ENCODE measurements at places on chromosomes 6 and 20.
A peak's percentile ranks its signal among the peaks of the same experiment; 100 is the strongest.

DNA sequence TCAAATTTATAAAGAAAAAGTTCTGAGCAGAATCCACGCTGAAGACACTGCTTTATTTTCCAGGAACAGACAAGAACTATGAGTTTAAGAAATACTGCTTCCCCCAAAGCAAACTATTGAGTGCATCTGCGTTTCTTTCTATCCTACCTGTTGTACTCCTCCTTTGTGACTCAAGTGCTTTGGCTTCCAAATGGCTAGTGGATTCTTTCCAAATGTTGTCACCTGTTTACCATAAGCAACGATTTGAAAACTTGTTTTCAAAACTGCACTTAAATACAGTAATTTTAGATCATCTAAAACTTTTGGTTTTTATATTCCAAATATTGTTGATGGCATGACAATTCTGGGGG is 9.5 kb downstream of the PXDC1 start:
- no peak for DNase-seq

GRCh38 chr20:63232235-63233060 is 3.3 kb upstream of the BIRC7 start:
- peak; percentile 68 for DNase-seq

- no peak for DNase-seq
These were observed 61.2 kb downstream of the SRC start for GRCh38 chr20:37407019-37407566.

DNA sequence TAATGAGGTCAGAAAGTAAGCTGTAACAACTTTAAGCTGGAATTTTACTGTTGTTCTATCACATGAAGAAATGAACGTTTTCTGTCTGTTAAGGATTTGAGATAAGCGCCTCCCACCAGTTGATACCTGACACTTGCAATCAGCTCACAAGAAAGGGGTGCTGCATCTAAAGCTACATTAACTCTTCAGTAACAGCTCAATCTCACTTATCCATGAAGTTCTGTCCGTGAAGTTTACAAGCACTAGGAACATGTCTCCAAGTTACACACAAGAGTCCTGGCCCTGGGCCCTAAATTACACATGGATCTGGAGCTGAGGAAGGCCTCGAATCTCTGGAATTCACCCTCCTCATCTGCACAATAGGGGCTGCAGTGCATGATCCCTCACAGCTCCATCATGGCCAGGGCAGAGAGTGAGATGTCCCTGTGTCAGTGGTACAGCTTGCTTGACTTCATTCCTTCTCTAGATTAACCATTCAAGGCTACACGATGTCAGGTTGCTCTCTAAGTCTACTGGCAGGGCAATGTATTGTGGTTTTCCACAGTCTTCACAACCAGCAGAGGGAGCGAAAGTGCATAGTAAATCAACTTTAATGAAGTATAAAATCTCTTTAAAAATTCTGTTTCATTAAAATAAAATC is 182.4 kb upstream of the MCHR2 start:
- peak; percentile 12 for DNase-seq

GRCh38 chr20:47591231-47591630 is 89.5 kb downstream of the NCOA3 start:
- DNase-seq, result no peak

- DNase-seq, result no peak
These were observed 15.5 kb downstream of the FAM83B start for GRCh38 chr6:54861905-54862616.

GRCh38 chr6:44086931-44087574 is 40.2 kb downstream of the MRPL14 start:
- DNase-seq, result no peak

DNA sequence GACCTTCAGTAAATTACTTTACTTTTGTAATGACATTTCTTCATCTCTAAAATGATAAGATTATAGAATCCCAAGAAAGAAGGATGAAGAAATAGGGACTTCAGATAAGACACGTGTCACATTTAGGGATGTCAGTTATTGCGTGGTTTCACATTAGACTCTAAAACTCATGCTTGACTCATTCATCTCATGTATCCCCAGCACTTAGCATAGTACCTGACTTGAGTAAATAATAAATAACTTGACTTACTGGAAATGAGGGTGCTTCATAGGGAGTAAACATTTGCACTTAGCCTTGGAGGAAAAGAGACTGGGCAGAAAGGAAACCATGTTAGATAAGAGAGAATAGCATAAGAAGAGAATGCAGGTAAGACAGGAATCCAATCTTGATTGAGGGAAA is 37.2 kb downstream of the VTA1 start:
- no peak for DNase-seq

GRCh38 chr6:45892696-45893245 is 122.9 kb downstream of the CLIC5 start:
- DNase-seq, result no peak

GRCh38 chr20:59596690-59597089 is 7.7 kb upstream of the PHACTR3 start:
- DNase-seq, result no peak

DNA sequence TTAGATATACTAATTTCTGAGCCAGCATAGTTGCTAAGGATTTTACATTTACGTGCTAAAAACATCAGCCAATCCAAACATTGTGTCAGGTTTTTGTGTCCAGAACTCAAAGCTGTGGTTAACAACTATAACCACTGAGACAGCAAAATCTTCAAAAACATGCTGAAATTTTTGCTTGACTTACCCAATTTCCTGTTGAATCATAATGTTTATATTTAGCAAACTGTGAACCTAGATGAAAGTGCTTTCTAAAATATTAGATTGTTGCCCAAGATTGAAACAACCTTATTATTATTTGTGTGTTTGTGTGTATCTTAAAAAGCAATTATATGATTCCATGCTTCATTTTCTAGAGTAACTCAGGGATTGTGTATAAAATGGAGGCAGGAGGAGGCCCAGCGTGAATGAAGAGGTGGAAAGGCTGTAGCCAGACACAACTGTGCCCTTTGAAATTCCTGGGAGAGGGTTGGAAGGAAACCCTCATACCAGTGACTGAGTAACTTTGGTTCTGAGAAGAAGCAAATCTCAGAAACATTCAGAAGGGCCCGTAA is 48.0 kb downstream of the ARMC2 start:
- DNase-seq, result peak; percentile 71

GRCh38 chr6:170358496-170358895 is 51.9 kb downstream of the FAM120B start:
- no peak for DNase-seq

DNA sequence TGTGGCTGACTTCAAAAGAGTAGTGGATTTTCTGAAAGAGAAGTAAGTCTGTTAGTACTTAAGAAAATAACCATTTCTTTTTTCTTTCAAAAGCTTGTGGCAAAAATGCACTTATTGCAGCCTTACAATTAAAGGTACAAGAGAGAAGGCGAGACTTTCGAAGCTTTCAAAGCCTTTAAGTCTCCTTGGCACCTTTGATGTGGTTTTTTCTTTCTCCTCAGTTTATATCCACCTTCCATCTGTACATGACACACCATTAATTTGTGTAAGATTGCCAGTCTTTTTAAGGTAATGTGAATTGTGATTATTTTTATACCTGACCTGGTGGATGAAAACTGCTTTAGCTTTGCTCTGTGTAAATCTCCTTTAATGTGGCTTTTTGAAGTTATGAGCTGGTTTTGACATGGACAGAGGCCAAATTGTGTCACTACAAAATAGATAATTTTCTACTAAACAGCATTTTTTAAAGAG is 466.1 kb downstream of the CDKAL1 start:
- DNase-seq, result no peak

- no peak for DNase-seq
These were observed 457.0 kb downstream of the EPM2A start for GRCh38 chr6:145278163-145278807.

GRCh38 chr6:97958134-97958533 is 675.1 kb upstream of the MMS22L start:
- no peak for DNase-seq

GRCh38 chr6:92715991-92716390 is 703.4 kb downstream of the EPHA7 start:
- no peak for DNase-seq

- no peak for DNase-seq
These were observed 78.4 kb downstream of the HDGFL1 start for GRCh38 chr6:22647719-22648118.

GRCh38 chr6:122028933-122029522 is 370.4 kb upstream of the HSF2 start:
- DNase-seq, result no peak

GRCh38 chr20:51712501-51713212 is 55.5 kb downstream of the ATP9A start:
- peak; percentile 24 for DNase-seq

GRCh38 chr6:157174731-157175130 is 148.6 kb downstream of the TMEM242 start:
- no peak for DNase-seq

DNA sequence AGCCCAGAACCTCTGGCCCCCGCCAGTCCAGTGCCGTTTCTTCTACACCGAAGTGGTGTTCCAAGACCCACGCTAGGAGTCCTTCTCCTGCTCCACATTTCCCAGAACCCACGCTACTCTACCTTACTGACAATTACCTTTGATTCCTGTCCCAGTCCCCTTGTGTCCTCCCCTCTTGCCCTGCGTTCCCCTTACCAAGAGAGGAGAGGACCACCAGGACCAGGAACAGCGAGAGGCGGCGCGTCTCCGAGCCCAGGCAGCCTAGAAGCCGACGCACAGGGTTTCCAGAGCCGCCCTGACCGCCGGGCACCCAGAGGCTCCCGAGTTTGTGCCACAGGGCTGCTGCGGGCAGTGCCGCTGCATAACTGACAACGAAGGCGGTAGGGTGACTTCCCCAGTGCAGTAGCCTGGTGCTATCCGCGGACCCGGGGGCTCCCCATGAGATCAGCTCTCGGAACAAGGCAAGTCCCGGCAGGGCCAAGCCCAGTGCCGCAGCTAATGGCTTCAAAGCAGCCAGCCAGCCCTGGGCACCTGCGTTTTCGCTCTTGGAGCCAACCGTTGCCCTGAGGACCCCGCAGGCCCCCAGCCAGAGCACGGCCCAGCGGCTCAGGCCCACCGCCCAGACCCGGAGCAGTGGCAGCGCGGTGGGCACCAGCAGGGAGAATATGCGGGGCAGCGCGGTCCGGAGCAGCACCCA is 512 bp downstream of the TAP1 start:
- peak; percentile 28 for DNase-seq

DNA sequence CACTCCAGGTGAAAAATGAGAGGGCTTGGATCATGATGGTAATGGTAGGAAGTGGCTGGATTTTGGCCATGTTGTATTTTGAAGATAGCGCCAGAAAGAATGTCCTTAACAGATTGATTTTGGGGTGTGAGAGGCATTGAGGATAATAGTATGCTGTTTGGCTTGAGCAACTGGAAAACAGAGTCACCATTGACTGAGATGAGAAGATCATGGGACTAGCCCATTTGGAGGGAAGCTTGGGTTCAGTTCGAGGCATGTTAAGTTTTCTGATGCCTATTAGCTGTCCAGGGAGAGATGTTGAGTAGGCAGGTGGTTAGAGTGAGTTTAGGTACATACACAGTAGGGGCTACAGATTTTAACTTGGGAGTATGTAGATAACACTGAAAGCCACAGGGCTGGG is 23.3 kb downstream of the PLCG1 start:
- DNase-seq, result no peak

DNA sequence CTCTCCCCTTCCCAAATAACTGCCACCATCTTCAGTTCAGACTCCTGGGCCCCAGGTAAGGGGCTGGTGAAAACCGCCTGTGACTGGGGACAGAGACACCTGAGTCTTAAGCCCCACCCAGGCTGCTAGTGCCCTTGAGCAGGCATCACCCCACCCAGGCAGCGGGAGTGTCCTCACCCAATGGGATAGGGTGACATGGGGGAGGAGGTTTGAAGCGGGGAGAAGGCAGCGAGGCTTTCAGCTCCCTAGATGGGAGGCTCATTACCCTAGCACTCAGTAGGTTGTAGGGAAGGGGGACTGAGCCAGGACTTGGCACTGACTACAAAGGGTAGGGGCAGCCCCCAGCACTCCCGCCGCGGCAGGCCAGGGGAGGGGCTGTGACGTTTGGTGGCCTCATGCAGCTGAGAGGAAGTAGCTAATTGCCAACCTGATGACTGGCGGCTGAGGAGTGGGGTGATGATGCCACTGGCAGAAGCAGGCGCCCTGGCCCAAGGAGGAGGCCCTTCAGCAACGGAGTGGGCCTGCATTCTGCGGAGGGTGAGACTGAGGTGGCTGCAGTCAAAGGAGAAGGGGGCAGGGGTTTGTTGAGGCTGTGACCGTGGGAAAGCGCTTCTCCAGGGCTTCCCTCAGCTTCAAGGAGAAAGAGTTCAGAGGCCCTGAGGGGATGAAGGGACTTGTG is 126.9 kb downstream of the MRPL14 start:
- DNase-seq, result peak; percentile 25

GRCh38 chr20:10642856-10643559 is 30.8 kb downstream of the JAG1 start:
- DNase-seq, result no peak

DNA sequence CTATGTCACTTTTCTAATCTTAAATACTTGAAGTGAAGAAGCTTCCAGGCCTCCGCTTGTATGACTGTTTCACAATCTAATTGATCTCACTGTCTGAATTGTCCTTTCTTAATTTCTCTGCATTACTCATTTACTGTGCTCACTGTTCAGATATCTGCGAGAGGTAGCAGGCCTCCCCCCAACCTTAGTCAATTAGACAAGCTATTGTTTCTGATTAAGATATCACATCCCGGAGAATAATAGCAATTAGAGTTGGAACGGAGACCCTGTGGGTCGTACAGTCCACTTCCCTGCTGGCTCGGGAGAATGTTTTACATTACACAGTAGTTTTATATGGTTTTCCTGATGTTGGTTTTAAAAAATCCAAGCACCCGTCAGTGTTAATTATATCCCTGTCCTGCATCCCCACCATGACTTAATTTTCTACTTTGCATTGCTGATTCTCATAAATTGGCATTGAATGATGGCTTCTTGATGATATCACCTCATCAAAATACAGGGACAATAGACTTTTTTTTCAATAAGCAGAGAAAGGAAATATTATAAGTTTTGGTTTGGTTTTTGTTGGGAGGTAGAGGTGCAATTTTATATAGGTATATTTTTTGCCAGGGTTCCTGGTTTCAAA is 178.7 kb upstream of the TSHZ2 start:
- no peak for DNase-seq

- DNase-seq, result no peak
These were observed 6.3 kb downstream of the TNFAIP3 start for GRCh38 chr6:137873273-137873762.

DNA sequence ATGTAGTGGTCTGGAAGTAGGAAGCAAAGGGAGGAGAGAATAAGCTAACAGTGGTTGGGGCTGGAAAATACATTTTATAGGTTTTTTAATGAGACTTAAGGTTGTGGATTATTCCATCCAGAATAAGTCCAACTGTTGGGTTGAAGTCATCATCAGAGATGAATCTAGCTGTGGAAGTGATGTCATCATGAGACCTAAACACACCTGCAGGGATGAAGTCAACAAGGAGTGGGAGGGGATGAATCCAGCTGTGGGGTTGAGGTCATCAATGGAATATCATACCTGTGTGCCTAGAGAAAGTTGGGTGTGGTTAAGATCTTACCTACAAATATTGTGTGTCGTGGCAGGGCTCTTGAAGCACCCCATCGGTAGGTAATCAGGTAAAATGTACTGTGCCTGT is 730.7 kb downstream of the RFPL4B start:
- no peak for DNase-seq

DNA sequence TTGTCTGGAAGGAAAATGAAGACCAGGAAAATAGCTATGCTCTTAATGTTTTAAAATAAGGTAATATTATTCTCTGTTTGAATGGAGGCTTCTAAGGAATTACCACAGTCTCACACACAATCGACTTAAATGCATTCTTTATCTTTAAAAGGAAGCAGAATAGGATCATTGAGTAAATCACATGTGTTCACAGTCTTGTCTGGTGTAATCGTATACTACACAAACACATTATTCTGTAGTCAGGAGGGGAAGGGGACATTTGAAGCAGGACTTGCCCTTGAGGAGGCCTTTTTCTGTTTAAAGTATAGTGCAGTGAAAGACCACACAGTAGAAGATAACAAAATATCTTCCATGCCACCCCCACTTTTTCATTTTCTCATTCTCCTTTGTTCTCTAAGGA is 20.6 kb upstream of the REV3L start:
- no peak for DNase-seq
